ENCODE measurements at places on chromosomes 1 and 21.

DNA sequence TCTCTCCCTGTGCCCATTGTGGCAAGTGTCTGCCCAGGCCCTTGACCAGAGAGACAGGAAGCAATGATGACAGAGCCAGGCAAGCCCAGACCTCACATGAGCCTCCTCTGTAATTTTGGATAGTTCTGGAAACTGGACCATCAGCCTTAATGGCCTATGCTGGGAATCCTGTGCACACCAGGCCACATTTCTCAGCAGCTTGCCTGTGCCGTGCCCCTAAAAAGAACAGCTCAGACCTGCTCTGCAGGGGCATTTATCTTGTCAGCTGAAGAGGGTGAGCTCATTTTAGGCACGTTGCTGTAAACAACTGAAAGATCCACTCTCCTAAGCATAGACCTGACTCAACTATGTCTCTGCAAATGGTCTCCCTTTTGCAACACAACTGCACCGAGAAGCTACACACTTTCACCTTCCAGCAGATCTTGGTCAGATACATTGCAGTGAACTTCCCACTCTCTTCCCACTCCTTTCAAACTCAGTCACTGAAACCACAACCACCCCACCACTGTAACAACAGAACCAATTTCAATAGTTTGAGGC, 53.5 kb upstream of the BACH1 start:
- DNase-seq = no peak

- DNase-seq = no peak
Measured at GRCh38 chr1:210647406-210648333, 319.0 kb downstream of the HHAT start.

- DNase-seq = no peak
Measured at GRCh38 chr1:230284891-230285290, 141.2 kb downstream of the PGBD5 start.

DNA sequence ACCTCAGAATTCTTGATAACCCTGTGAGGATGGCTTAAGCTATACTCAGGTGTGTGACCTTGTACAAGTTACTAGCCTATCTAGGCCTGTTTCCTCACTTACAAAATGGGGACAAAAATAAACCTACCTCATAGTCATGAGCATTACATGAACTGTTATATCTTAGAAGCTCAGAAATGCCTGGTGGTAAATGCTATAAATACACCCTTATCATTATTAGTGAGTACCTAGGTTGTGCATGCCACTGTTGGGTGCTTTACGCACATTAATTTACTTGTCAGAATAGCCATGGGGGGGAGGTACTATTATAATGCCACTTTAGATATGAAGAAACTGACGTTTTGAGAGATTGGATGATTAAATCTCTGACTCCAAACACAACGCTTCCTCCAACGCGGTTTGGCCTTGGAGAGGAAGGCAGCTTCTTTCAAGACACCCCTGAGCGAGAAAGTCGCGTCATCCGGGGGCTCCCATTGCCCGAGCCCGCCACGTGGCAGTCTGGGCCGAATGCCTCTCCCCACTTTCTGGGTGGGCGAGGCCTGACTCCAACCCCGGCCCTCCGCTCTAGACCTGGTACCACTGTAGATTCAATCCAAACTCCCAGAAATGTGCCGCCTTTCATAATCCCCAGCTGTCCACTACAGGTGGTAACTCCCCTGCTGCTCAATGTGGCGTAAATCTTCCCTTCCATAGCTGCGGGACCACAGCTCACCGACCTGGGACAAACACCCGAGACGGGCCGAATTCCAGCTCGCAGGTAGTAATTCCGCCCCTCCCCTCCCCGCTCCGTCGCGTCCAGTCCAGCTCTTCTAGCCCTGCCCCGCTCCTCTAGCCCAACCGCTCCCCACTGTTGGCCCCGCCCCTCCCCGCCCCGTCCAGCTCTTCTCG, 771 bp upstream of the RAD54L start:
- peak; percentile 86 for DNase-seq

- peak; percentile 91 for DNase-seq
Measured at GRCh38 chr1:179953974-179954492, 577 bp upstream of the CEP350 start.

GRCh38 chr1:68128820-68129219, 78.4 kb upstream of the DIRAS3 start:
- no peak for DNase-seq

DNA sequence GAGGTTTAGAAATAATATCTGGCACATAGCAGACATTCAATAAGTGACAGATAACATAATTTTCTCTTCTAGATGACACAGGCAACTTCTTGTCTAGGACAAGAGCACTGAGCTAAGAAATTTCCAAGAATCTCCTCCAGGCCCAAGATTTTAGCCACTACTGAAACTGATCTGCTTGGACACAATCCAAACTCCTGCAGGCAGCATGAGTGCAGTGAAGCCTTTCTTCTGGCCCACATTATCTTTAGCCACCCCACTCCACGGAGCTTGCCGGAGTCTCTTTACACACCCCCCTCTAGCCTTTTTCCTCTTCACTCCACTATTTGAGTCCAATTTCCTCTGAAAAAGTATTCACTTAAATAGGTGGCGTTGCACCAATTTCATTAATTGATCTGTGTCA, 142.9 kb upstream of the DUSP10 start:
- no peak for DNase-seq

DNA sequence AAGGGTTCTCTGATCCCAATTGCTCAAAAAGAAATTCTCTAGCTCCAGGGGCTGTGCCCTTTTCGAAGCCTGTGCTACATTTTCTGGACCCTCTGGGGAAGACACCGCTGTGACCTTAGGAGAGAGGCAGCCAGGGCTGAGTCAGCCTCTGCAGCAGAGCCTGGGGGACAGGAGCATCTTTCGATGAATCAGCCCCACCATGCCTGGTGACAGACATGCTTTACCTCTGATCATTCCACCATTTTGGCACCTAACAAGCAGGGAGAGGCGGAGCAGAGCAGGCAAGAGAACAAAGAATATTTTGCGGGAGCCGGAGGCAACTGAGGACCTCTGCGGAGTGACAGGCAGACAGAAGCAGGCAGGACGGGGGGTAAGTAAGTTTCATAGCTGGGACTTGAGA, 84.9 kb downstream of the VWA5B1 start:
- no peak for DNase-seq

GRCh38 chr1:11456965-11457364, 22.0 kb upstream of the DISP3 start:
- DNase-seq = no peak
